ENCODE measurements at places on chromosomes 1 and 21.
A peak's percentile ranks its signal among the peaks of the same experiment; 100 is the strongest.

- peak; percentile 72 for DNase-seq
These were observed 532.2 kb downstream of the MATN1 start for GRCh38 chr1:30191154-30191702.

DNA sequence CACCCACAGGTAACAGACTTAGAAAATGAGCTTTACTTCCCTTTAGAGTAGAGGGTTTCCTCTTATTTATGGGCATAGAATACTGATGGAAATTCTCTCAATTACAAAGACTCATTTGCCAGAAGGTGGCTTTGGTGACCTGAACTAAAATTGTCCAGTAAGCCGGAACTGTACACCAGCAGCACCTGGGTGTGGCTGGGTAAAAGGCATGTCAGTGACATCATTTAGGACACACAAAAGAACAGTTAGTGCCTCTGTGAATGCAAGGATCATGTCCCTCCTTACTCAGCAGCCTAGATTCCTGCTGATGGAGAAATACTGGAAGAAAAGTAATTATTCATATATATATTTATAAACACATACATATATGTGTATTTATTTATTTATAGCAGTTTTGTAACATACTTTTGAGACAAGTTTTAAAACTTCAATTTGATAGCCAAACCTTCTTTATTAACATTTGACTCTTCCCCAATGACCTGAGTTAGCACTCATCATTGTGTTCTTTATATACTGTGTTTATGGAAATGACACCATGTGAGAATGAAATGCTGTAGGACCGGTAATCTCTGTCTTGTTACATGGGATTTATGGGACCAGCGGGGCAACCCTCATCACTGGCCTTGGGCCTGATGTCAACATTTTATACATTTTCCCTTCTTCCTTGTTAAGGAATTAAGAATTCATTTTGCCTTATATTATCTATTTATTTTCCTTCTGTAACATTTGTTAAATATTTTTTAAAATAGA is 274.4 kb downstream of the BRINP2 start:
- DNase-seq = no peak

DNA sequence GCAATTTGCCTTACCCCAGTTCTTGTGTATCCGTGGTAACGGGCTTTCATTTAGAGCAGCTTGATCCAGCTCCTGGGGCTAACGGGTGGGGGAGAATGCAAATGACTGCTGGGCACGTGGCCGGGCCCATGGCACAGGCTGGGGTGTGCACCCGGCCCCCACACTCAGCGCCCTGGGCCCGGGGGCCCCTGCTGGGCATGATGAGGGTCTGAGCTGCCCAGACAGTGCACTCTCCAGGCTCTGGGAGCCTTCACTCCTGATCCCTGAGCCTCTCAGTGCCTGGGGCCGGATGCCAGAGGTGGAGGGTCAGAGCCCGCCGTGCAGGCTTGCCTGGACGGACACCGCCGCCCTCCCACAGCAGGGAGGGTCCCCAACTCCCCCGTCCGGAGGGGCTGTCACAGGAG is 20.1 kb upstream of the PEX10 start:
- no peak for DNase-seq

- DNase-seq = peak; percentile 63
These were observed 4.9 kb downstream of the MDM4 start for GRCh38 chr1:204520834-204521709.

GRCh38 chr1:193365966-193366365 is 179.6 kb upstream of the B3GALT2 start:
- DNase-seq = no peak

- no peak for DNase-seq
These were observed 163.7 kb downstream of the ROR1 start for GRCh38 chr1:63937461-63938022.

GRCh38 chr21:31526040-31526439 is 133.5 kb upstream of the SOD1 start:
- DNase-seq = no peak

DNA sequence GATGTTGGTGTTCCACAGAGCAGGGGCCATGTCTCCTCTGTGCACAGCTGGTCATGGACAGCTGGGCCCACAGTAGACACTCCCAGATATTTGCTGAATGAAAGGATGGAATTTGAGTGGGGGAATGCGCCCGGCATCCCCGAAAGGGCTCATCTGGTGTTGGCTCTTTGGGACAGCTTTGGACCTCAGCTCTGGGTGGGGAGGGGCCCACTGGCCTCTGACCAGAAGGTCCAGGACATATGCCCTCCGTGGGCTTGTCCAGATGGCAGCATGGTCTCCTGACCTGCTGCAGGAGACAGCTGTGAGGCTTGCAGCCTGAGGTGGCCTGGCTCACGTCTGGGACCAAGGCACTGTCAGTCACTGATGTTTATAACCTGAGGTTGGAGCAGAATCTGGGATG is 160.4 kb upstream of the AJAP1 start:
- DNase-seq = no peak

DNA sequence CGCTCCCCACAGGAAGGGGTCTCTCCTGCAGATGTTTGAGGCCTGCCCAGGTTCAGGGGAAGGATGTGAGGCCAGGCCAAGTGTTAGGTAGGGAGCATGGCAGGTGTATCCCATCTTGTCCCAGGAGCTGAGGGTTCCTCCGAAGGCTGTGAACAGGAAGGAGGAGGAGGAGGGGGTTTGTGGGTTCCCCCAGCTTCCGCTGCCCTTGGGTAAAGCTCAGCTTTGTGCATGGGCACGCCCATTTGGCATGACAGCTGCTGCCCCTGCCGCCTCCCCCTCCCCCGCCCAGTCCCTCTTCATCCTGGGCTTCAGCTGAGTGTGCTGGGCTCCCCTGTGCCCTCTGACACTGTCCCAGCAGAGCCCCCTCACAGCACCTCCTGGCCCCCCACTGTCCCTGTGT is 25.5 kb downstream of the TNFRSF8 start:
- DNase-seq = no peak

DNA sequence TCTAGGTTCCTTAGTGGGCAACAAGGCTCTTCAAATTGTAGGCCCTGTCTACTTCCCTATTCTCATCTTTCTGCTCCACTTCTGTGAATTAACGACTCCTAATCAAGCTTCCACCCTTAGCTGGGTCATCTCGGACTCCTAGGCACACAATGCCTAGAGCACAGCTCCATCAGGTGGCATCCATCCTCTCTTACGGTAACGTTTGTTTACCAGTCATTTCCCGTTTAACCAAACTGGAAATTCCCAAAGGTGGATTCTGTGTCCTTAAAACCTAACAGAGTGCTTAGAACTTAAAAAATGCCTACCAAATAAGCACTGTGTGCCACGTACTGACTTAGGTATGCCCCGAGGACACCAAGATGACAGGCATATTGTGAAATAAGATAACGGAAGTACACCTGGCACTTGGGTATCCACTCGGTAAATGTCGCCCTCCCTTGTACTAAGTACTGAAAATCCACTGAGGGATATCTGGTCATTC is 1.5 kb downstream of the PARP1 start:
- peak; percentile 30 for DNase-seq

DNA sequence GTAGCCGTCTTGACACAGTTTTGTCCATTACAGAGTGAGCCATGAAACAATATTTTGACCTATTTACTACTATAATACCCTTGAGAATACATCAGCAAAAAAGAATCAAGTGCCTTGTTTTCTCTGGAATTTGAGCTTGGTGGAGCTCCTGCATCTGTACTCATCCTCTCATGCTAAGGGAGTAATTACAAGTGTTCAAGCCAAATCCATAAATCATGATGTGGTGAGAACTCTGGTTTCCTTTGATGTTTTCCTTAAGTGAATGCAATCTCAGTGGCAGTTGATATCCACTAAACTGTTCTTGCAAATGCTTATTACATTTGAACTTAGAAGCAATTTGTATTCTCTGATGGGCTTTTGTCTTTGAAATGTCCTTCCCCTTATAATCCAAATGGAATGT is 824.6 kb upstream of the TMPRSS15 start:
- DNase-seq = no peak

GRCh38 chr1:224188286-224188685 is 5.2 kb downstream of the DEGS1 start:
- DNase-seq = no peak

- no peak for DNase-seq
These were observed 458.3 kb upstream of the ADAMTS5 start for GRCh38 chr21:27425172-27425571.

DNA sequence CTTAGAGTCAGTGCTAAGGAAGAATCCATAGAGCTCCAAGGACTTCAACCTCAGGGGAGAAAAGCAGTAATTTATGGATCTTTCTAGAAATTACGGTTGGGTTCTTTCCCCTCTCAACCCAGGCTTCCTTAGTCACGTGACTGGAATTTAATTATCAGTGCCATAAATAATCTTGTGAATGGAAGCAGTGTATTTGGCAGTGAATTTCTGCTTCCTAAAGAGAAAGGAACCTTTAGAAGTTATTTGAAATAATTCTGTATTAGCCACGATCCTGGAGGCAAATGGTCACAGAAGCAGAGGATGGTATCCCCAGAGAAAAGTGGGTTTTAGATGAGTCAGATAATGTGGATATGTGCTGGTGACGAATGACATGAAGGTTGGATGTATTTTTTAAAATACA is 89.6 kb downstream of the NFIA start:
- DNase-seq = no peak
